ENCODE measurements at places on chromosomes 6 and 20.

GRCh38 chr20:49642816-49643215 lies 70.9 kb downstream of the B4GALT5 start:
- DNase-seq, result no peak

DNA sequence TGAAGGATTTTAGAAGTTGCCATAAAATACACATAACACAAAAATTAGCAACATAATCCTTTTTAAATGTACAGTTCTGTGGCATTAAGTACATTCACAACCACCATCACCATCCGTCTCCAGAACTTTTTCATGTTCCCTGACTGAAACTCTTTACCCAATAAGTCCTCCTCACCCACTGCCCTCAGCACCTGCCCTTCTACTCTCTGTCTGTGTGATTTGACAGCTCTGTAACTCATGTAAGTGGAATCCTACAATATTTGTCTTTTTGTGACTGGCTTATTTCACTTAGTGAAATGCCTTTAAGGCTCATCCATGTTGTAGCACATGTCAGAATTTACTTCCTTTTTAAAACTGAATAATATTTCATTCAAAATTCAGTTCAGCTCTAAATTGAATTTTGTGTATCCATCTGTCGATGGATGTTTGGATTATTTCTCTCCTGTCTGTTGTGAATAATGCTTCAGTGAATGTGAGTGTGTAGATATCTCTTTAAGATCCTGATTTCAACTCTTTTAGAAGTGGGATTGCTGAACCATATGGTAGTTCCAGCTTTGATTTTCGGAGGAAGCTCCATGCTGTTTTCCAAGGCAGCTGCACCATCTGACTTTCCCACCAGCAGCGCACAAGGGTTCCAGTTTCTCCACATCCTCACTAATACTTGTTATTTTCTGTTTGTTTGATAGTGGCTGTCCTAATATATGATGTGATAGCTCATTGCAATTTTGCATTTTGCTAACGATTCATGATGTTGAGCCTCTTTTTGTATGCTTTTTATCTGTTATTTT lies 4.2 kb downstream of the ENTPD6 start:
- DNase-seq, result no peak

- no peak for DNase-seq
These were observed 3.9 kb upstream of the CST9 start for GRCh38 chr20:23609486-23610109.

DNA sequence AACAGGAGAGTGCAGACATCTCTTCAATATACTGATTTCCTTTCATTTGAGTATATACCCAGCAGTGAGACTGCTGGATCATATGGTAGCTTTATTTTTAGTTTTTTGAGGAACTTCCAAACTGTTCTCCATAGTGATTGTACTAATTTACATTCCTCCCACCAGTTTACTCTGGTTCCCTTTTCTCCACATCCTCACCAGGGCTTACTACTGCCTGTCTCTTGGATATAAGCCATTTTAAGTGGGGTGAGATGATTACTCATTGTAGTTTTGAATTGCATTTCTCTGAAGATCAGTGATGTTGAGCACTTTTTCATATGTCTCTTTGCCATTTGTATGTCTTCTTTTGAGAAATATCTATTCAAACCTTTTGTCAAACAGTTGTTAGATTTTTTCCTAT lies 64.9 kb upstream of the HMGCLL1 start:
- no peak for DNase-seq

- DNase-seq, result no peak
These were observed 119.9 kb downstream of the TTLL2 start for GRCh38 chr6:167444602-167445346.

DNA sequence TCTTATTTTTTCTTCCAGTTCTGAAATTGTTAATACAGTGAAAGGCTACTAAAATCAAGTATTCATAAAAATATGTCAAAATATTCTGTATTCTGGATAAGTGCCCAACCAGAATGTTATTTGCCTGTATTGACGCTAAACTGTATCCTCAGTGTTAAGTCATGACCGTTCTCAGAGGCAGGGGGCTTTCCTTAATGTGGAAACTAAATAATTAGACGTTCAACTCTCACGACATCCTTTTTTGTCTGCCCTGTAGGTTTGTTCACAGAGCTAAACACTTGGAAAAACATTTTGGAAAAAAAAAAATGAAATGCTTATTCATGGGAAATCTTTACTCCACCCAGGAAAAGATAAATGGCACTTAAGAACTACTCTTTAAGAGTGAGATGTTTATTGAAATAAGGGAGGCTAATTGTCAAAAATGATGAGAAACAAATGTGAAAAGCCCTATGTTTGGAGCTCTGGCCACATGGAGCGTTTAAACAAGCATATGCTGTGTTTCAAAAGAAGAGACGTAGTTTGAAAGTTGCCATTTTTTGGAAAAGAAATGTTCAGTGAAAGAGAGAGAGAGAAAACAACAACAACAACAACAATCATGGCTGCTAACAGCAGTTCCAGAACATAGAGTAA lies 453.1 kb upstream of the MARCKS start:
- no peak for DNase-seq

DNA sequence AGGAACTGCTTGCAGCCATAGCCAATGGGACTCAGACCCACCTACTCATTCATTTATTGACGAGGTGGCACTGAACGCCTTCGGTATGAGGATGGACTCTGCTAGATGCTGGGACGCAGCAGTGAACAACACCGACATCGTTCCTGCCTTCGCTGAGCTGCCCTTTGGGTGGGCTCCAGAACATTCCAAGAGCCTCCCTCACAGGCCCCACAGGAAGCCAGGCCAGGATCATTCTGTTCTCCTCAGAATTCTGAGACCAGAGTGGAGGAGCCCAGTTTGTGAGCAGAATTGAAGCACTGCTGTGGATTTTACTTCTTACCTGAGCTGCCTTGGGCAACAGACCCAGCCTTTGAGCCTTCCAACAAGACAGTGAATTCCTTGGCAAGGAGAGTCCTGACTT lies 82.1 kb downstream of the KCNB1 start:
- no peak for DNase-seq

DNA sequence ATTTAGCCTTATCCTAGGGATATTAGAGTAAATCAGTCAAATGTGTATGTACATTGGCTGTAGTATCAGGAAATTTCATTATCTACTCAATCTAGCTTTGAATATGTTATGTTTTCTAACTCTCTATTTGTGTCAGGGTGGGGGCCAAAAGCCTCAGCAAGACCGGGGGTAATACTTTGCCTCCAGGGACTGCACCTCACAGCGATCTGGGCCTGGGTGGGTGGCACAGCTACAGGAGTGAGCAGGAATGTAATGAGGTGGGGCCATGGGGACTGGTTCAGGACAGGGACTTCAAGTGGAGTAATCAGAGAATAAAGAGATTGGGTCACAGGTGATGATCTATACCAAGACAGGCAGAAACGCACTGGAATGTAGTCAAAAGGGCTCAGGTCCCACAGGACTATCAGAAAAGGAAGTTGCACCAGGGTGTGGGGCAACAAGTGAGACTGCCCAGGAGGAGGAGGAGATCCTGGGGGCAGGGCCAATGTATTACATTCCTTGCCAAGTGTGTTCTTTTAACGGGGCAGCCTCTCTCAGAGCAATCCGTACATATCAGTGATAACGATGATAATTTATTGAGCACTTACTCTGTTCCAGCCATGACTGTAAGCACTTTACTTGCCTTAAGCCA lies 54.0 kb downstream of the PIGU start:
- no peak for DNase-seq

- DNase-seq, result no peak
These were observed 87.9 kb downstream of the KIF13A start for GRCh38 chr6:17899491-17899890.

DNA sequence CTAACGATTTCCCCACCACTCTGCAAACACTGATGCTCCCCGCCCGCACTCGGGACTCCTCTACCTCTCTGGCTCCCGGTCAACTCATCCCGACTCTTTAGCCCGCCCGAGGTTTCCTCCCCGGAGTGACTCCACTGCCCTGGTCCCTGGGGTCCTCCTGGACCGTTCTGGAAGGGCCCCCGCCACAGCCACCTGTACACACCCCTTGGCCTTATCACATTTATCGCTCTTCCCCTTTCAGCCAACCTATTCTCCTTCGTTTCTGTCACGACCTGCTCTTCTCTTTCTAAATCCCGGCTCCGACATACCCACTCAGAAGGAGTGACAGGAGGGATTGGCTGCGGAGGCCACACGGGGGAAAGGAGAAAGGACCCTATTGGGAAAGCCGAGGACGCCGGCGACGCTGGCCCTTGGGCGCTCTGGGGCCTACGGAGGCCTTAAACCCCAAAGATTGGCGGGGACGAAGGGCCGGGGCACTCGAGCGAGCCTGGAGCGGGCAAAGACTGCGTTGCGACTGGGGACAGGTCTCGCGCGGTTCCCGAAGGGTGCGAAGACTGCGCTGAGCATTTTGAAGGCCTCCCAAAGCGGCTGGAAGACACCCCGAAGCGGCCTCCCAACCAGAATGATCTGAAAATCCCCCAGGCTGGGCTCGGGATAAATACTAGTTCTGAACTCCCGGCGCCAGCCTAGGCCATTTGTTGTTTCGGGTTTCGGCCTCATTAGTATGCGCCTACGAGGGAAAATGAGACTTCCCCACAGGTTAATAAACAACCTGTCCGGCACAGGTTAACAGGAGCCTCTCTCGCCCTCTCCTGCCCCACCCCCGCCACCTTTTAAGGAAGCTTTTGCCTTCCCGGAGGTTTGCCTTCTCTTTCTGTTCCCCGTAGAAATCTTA lies 9.2 kb downstream of the SIM1 start:
- DNase-seq, result no peak

GRCh38 chr6:33875696-33876095 lies 71.9 kb upstream of the MLN start:
- DNase-seq, result no peak

DNA sequence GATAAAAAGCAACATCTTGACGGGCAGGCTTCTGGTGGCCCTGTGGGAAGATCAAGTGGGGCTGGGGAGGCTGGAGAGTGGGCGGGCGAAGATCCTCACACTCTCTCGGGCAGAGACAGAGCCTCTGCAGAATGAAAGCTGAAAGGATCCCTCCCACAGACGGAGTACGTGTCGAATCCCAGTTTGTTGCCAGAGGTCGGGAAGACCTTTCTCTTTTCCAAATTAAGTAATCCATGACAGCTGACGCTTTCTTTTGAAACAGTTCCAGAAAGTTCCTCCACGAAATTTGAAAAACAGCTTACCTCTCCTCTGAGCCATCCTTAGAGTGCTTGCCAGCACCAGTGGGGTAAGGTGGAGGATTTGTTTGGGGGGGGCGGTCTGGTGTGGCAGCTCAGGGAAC lies 155.6 kb upstream of the SMLR1 start:
- no peak for DNase-seq

DNA sequence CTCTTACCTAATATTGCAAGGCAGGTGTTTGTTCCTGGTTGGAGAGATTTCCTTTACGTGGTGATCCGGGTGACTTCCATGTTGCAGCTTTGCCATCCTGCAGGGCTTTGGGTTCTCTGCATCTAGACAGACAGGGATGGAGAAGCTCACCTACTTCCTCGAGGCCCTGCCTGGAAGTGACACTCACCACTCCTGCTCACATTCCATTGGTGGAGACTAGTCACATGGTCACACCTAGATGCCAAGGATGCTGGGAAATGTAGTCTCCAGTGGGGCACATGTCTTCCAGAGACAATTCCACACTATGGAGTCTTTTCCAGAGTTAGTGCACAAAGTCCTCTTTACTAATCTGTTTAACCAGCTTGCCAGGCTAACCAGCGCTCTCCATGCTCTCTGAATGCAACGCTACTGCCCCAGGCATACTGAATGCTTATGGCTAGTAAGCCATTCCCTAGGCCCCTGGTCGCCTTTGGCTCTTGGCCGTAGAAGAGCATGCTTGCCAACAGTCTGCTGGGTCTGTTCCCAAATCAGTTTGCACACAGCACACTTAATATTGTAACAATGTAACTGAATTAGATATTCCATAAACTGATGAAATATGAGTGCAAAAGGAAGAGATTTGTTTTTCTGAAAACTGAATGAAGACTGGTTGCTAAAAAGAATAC lies 6.7 kb upstream of the KCNK15 start:
- DNase-seq, result peak; percentile 31

DNA sequence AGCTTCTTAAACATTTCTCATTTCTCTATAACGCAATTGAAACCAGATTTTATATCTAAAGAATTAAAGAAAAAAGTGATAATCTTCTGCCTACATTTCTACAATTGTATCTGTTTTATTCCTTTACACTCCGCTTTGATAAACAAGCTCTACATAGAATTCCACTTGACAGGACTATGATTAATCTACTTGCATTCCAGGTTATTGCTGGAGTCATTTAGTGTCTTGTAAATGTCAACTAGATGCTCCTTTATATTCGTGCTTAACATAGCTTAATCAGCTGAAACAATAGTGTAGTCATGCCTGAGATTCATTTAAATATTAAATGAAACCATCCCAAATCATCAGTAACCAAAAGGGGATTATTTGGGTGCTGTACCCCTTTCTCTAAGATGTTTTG lies 284.0 kb downstream of the TRDN start:
- no peak for DNase-seq

DNA sequence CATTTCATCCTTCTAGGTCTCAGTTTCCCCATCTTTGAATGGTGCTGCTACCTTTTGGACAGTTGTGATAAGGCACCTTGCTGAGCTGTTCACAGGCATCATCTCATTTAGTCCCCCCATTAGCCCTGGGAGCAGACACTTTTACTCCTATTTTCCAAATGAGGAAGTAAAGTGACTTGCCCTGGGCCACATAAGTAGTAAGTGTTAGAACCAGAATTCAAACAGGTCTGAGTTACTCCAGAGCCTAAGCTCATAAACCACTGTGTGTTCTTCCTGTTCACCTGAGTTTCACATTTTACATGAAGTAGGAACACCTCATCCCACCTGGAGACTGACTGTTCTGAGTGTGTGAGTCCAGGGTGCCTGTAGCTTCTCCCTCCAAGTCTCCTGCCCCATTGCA lies 43.5 kb upstream of the EPB41L1 start:
- DNase-seq, result no peak

DNA sequence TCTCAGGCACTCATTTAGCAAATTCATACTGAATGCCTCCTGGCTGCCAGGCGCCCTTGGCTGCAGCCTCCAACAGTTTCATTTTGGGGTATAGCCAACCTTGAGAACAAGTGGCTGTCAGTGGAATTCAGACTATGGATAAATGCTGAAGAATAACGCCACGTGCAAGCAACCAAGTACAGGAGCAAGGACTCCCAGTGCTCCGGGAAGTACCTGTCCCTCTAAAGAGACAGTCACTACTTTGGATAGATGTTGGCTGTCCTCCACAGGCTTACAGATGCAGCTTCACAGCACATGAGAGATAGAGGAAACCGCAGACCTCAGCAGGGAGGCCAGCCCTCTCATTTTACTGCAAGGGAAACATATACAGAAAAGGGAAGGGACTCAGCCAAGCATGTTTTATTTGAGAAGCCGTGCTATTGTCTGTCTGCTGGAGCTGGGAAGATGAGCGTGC lies 658.2 kb downstream of the PTPRT start:
- no peak for DNase-seq

DNA sequence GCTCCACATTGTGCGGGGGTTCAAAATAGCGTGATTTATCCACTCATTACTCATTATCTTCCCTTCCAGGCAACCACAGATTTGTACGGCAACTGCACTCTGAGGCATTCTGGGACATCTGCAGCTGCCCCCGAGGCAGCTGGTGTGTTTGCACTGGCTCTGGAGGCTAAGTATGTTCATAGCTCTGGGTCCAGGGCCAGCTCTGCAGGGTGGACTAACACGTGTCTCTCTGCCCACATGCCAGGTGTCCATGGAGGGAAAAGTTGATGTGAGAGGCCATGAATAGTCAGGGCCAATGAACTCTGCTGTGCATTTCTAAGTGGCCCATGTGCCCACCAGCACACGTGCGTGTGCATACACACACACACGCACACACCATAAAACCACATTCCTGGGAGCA lies 74.9 kb downstream of the BFSP1 start:
- no peak for DNase-seq
